ENCODE measurements at places on chromosomes 1 and 21.

DNA sequence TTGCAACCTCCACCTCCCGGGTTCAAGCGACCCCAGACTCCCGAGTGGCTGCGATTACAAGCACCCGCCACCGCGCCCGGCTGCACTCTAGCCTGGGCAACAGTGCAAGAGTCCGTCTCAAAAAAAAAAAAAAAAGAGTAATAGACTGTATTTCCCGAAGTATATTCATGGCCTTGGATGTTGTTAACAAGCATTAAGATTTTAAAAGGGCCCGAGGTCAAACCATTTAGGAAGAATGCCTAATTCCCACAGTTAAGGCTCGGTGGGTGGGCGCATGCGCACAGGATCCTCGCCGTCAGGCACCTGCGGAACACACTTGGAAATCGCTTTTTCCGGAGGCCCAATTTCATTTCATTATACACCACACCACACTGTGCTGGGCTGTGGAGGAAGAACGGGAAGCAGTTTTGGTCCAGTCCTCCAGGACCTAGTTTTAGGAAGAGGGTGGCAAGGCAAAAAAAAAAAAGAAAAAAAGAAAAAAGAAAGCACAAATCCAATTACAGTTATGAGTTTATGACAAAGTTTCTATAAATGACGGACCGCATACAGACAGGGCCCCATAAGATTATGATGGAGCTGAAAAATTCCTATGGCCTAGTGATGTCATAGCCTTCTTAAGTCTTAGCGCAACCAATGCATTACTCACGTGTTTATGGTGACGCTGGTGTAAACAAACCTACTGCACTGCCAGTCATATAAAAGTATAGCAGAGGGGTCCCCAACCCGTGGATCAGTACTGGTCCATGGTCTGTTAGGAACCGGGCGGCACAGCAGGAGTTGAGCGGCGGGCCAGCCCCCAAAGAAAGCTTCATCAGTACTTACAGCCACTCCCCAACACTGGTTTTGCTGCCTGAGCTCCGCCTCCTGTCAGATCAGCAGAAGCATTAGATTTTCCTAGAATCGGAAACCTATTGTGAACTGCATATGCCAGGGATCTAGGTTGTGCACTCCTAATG is 38.2 kb downstream of the H3-3A start:
- no peak for DNase-seq

DNA sequence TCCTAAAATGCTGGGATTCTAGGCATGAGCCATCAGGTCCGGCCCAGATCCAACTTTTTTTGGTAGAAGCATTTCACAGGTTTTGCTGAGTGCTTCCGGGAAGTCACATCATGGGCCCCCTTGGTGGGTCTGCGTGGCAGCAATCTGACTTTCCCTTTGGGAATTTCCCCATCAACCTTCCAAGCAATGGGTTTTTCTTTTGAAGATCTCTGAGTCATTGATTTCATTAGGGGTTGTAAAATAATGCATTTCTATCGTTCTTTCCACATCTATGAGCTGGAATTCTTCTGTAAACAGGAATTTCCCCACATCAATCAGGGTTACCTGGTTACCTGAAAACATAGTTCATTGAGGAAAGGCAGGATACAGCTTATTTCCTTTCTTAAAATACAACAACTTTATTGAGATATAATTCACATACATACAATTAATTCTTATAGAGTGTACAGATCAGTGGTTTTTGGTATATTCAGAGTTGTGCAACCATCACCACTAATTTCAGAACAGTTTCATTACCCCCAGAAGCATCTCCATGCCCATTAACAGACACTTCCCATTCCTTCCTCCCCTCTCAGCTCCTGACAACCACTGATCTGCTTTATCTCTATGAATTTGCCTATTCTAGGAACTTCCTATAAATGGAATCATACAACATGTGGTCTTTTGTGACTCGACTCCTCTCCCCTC is 9.9 kb upstream of the ZBTB17 start:
- DNase-seq = no peak

DNA sequence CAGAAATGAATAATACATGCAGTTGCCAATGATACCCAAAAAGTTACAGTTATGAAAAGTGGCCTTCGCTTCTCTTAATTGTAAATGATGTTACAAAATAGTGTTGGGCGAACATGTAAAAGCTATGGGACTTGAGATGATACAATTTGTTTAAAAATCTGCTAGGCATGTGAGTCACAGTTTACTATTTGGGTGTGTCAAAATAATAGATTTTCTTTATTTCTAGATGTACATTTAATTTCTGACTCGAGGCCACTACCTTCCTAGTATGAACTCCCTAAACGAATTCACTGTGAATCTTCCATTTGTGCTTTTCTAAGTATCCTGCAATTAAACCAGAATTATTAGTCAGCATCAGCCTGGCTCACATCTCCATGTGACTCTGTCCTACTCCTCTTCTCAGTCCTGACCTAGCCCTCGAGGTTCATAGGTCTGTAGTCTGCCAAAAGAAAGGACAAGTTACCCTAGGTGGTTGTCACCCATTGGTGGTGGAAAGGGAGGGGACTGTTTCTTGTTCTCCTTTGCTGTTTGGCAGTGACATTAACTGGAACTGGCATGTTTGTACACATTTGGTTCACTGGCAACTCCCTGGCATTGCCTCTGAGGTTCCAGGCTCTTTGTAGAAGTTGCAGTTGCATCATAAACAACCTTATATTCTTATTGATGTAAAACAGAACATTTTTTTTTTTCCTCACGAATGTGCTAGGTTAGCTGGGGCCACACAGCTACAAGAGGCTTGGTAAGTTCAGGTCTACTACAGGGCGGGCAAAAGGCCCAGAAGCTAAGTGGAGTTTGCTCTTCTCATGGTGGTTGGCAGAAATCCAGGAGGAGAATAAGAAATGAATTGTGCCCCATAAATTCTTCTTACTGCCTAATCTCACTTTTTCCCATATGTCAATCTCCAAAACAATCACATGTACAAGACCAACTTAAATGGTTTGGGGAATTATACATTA is 746.5 kb upstream of the ADAMTS5 start:
- DNase-seq = no peak

- no peak for DNase-seq
Observed at GRCh38 chr1:218718977-218719376, 373.8 kb downstream of the TGFB2 start.

- no peak for DNase-seq
Observed at GRCh38 chr1:16249596-16250241, 12.7 kb upstream of the CPLANE2 start.

DNA sequence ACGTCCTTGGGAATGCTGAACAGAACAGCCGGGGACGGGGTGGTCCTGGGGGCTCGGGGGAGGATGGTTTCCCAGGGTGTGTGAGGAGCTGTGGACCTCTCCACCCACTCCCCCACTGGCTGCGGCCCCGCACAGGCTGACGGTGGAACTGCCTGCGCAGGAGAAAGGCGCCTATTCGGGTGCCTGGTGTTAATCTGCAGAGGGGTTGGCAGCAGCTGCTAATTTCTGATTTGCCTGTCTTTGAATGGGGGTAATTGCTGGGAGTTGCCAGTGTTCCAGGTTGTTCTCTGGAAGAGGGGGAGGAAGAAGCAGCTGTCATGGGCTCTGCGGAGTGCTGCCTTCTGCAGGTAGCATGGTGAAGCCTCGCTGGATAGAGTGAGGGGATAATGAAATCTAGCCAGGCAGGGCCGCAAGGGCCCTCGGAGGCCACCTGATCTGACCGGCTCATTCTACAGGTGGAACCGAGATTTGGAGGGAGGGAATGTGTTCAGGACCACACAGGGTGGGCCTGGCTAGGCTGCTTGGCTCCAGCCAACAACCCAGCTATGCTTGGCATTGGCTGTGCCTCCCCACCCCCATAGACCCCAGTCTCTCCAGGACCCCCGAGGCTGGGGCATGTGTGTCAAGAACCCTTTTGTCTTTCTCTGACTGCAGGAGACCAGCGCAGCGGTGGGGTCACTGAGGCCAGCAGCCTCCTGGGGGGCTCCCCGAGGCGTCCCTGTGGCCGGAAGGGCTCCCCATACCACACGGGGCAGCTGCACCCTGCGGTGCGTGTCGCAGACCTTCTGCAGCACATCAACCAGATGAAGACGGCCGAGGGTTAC is 67.1 kb downstream of the PTPRU start:
- DNase-seq = no peak

DNA sequence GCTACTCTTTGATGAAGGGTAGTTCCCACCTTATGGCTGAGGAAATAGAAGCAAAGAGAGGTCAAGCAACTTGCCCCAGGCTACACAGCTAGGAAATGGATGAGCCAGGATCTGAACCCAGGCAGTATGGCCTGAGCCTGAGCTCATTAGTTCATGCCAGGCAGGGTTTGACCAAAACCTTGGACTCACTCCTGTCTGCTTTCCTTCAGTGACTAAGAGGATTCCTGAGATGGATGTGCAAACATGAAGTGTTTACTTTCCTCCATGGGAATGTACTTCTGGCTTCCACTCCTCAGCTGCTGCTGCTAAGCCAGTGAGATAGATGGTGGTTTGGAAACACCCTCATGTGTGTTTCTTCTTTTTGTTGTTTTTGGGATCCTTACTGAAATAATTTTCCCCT is 35.1 kb upstream of the ERRFI1 start:
- no peak for DNase-seq
